ENCODE measurements at places on chromosomes 2 and 18.

DNA sequence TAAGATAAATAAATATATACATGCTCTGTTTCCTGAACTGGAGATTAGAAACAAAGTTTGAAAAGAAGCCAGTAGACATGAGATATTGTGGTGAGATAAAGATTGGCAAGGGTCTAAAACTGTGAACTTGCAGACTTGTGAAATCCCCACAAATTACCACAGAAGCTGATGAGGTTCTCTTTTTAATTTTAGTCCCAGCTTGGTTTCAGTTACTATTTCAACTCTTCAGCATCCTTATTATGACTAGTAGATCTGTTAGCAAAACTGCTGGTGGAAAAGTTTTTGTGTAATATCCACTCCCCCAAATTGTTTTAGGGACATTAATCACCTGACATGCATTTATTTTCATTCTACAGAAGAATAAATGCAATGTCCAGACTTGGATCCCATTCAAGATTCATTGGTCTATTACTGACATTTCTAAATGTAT is 20.8 kb downstream of the RASGRP3 start:
- DNase-seq, result no peak

- no peak for DNase-seq
These were observed 38.7 kb upstream of the ANXA4 start for GRCh38 chr2:69703189-69703588.

DNA sequence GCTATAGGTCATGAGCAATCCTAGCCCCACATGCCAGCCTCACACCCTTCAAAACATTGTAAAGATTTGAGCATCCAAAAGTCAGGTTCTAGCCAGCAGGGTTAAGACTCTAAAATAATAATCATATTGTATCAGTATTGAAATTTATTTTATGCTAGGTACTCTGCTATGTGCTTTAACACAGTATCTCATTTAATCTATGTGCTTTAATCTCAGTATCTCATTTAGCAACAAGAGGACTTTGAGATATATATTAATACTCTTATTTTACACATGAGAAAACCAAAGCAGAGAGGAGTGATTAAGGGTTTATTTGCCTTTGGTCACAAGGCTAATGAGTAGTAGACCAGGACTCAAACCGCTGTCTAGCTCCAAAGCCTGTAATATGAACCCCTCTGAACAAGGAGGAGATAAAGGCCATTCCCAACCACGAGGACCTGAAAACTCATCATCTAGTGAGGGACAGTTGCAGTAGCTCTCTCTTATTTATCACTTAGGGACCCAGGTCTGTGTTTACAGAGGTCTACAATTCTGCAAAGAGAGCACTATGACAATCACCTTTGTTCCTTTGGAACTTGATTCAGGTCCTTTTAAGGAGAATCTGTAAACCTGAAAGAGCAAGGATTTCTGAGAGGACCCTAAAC is 116.5 kb upstream of the SERTAD2 start:
- DNase-seq, result no peak

- DNase-seq, result no peak
These were observed 133.6 kb upstream of the APCDD1 start for GRCh38 chr18:10320791-10321190.

- no peak for DNase-seq
These were observed 14.6 kb downstream of the TMSB10 start for GRCh38 chr2:84919885-84920580.

GRCh38 chr2:124079045-124079444 is 54.0 kb downstream of the CNTNAP5 start:
- DNase-seq, result no peak
